ENCODE measurements at places on chromosomes 11 and 22.

DNA sequence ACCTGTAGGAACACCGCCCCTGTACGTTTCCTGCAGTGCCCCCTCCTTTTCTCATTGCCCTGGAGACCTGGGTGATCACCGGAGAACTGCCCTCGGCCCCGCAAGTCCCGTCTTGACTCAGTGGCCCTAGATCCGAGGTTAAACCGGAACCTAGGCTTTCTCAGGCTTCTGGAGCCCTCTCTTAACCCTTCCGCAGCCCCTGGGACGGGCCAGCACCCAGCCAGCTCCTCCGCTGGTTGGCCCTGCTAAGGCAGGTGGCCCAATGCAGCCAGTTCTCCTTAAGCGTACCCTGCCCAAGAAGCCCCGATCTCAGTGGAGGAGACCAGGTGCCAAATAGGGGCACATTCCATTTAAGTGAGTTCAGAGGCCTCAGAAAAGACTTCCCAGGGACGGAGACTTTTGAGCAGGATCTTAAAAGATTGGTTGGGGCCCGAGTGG, 776 bp downstream of the NLRX1 start:
- peak; percentile 89 for DNase-seq

GRCh38 chr11:109062445-109062844, 359.5 kb upstream of the C11orf87 start:
- DNase-seq: no peak

GRCh38 chr11:88103337-88104206, 71.7 kb downstream of the RAB38 start:
- DNase-seq: peak; percentile 92

GRCh38 chr11:58998480-58999290, 59.4 kb downstream of the GLYATL1 start:
- DNase-seq: no peak

- DNase-seq: no peak
Observed at GRCh38 chr22:48091060-48091650, 1328.7 kb downstream of the TBC1D22A start.

All from ELF-1 (cell line).